Stimulated activated CD8-positive, alpha-beta memory T cell treated with anti-CD3 and anti-CD28 coated beads, Interleukin-4, amount 100 ng/mL, for 1 hour (primary cell): ENCODE measurements at places on chromosomes 3 and 15.

DNA sequence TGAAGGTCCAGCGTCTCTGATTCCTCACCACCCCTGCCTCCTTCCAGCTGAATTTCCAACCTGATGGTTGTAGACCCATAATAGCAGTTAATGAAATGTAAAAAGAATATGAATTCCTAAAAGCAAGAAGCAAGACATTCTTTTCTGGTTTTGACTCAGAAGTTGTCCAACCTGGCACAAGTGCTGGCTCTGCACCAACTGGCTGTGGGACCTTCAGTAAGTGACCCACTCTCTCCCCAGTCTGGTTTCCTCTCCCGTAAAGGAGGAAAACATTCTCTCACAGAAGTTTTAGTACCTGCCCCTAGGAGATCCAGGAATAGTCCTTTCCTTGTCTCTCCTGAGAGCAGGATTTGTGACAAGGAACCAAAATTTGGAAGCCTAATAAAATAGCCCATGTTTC lies 236.9 kb upstream of the TRIM42 start:
- DNase-seq, result no peak

- DNase-seq, result no peak
These were observed 69.0 kb upstream of the THBS1 start for GRCh38 chr15:39511916-39512260.

- DNase-seq, result no peak
These were observed 228.6 kb downstream of the TJP1 start for GRCh38 chr15:29593629-29594028.

- DNase-seq, result no peak
These were observed 12.9 kb downstream of the UBAP1L start for GRCh38 chr15:65101891-65102708.

- no peak for DNase-seq
These were observed 38.8 kb downstream of the CBLB start for GRCh38 chr3:105829871-105830622.

GRCh38 chr3:156788846-156789245 lies 37.3 kb upstream of the LEKR1 start:
- no peak for DNase-seq

DNA sequence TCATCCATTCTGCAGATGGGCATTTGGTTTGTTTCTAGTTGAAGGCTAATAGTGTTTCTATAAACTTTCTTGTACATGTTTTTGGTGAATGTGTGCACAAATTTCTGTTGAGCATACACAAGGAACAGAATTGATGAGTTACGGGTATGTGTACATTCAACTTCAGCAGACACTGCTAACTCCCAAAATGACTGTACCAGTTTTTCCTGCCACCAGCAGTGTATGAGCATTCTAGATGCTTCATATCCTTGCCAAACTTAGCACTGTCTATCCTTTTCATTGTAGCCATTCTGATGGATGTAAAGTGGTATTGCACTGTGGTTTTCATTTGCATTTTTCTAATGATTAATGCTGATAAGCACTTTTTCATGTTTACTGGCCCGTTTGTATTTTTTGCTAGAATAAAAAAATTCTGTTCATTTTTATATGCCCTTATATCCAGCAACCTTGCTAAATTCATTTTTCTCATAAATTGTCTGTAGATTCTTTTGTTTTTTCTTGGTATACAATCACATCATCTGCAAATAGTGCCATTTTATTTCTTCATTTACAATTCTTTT lies 110.2 kb downstream of the ATP1B3 start:
- no peak for DNase-seq

DNA sequence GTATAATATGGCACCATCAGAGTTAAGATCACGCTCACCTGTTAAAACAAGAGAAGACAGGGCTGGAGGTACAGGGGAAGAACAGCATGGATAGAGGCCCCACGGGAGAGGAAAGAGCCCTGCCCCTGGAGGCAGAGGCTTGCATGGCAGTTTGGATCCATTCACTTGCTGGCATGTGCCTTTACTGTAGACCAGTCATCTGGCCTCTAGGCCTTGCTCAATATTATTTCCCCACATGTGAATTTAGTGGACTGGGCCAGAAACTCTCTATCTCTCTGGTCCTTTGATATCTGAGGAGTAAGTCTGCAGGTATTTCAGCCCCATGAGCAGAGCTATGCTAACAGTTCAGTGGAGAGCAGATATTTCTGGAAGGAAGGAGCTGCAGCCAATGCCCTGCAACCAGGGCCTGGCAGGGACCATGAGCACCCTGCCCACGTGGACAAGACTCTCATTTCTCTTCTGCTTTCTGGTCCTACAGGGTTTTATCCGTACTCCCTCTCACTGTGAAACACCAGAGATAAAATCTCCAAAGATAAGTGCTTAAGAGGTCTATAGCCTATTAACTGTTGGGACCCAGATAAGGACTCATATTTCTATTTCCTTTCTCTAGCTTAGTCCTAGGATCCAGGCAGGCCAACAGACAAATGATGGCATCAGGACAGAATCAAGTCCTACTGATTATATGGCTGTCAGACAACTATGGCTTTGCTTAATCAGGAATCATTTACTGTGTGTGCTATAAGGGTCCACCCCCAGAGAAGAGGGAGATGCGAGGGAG lies 65.0 kb downstream of the CLDN11 start:
- no peak for DNase-seq

DNA sequence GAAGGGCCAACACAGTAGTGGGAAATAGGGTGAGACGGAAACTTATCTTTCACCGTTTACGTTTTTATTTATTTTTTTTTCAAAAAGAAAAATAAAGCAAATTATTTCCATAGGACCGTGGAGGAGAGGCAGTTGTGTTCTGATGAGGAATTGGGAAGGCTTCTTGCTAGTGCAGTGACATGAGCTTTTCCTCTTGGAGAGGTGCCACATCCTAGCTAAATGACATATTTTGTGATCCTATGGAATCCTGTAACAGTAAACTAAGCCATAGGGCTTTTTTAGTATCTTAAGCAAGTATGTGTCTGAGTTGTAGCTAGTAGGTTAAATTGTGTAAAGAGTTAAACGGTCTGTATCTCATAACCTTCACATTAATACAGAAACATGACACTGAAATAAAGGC lies 609.9 kb downstream of the RBMS3 start:
- DNase-seq, result no peak

DNA sequence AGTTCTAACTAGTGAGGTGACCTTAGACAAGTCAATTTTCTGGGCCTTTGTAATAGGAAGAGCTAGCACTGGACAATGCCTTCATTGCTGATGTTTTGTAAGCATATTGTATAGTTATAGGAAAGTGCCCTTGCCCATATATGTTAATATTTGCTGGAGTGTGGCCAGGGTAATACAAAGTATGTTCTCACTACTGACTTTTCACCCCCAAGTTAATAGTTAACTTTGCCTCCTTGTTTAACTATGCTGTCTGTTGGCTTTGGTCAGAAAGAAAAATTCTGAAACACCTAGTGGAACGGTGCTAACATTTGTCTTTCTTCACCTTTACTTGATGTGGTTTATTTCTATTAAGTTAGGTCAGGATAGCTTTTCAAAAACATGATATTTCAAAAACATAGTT lies 287.4 kb upstream of the CTNNB1 start:
- no peak for DNase-seq

GRCh38 chr3:197494366-197495058 lies 61.3 kb downstream of the BDH1 start:
- DNase-seq, result no peak

GRCh38 chr3:131091768-131092167 lies 65.1 kb downstream of the NEK11 start:
- DNase-seq, result no peak

- no peak for DNase-seq
These were observed 365.6 kb downstream of the MAGI1 start for GRCh38 chr3:65672871-65673815.

DNA sequence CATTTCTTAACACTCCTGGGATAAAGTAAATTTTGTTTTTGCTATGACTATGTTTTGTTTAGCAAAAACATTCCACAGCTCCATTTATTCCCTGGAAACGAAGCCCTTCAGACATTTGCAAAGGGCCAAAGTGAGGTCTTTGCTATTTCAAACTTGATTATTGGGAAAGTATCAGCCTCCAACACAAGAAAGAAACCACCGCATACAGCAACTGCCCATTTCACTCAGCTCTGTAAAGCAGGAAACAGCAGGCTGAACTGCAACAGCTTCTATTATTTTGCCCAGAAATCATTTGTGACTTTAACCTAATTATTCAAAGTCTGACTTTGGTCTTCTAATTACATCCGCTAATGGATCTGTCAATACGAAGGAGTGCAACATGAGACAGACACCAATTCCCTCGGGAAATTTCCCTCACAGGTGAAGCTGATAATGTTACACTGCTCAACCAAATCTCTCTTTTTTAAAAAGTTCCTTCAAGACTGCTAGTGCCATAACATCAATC lies 72.1 kb downstream of the RFTN1 start:
- DNase-seq, result no peak

- DNase-seq, result no peak
These were observed 1.5 kb downstream of the ZNF639 start for GRCh38 chr3:179324270-179324754.

- no peak for DNase-seq
These were observed at the start of gene ISLR2 for GRCh38 chr15:74130155-74130848. ISLR2 (plus strand) TSS chr15:74130586; CDS start chr15:74132755, 2,169 bp downstream.

GRCh38 chr3:73786321-73786807 lies 161.6 kb upstream of the PDZRN3 start:
- no peak for DNase-seq

DNA sequence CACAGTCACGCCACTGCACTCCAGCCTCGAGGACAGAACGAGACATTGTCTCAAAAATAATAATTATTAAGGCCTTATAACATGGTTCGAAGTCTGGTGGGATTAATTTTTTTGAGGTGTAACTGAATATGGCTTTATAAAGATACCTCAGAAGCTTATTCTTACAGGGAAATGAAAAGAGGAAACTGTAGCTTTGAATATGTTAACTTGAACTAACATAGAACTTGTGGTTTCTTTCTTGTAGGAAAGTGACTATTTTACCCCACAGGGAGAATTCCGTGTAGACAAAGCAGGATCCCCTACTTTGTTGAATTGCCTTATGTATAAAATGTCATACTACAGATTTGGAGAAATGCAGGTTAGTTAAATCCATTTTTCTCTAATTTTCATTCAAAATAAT lies 96.3 kb downstream of the STT3B start:
- no peak for DNase-seq

DNA sequence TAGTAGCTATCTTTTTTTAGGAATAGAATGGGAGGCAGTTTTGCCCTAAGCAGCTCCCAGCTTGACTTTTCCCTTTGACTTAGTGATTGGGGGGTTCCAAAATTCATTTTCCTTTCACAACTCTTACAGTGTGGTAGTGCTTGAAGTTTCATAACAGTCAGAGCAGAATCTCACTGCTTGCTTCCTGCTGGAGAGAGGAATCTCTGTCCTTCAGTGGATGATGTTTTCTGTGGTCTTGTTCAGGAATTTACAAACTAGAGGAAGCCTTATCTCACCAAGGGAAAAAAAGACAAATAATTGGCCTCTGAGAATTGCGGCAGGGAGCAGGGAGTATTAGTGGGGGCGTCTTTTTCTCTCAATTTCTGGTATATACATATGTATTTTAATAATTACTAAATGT lies 326.6 kb upstream of the C2CD4B start:
- no peak for DNase-seq

GRCh38 chr3:197750858-197751737 lies 1.4 kb downstream of the FYTTD1 start:
- DNase-seq, result no peak

- DNase-seq, result no peak
These were observed 176.2 kb upstream of the TP63 start for GRCh38 chr3:189455009-189455408.

- DNase-seq, result no peak
These were observed 56.9 kb upstream of the FLNB start for GRCh38 chr3:57951066-57951882.

GRCh38 chr15:45776772-45777171 lies 141.9 kb downstream of the SQOR start:
- no peak for DNase-seq

- DNase-seq, result no peak
These were observed 3.3 kb downstream of the LINS1 start for GRCh38 chr15:100598655-100599054.

DNA sequence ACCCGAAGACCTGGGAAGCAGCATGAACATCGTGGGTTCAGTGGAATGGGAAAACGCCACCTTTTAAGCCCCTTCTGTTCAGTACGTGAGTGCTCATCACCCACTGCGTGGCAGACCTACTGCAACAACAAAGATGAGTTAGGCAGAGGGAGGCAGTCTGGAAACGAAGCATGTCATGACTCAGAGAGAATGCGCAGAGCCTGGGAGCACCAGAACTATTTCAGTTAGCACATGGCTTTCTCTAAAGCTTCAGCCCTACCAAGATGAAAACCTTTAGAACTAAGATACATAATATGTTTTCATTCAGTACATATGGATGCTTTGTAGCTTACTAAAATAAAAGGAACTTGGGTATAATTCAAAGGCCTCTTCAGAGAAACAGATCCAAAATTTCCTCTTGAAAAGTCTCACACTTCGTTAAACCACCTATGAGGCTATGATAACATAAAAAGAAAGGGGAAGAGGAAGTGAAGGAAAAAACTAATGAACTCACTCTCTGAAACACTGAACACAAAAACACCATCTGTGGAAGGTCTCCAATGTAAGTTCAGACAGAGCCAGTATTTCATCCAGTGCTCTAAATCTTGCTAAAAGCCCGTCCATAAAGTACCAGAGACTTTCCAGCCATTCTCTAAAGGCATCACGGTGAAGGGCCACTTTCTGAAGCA lies 140.1 kb downstream of the OCA2 start:
- no peak for DNase-seq

DNA sequence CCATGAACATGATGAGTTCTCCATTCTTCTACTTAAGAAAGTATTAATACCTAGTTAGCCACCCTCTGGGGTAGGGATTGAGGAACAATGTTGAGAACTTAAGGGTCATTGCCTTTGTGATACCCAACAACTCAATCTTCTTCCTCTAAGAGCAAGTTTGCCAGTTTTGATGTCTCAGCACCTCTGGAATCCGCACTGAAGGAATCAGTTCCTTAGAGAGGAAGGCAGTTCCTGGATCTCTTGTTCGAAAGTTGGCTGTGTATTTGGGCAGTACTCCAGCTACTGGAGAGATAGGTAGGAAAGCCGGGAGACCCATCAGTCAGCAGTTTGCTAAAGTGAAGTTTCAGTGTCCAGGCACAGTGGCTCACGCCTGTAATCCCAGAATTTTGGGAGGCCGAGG lies 35.6 kb upstream of the MTHFS start:
- no peak for DNase-seq
